ENCODE measurements at places on chromosomes 1 and 21.

- no peak for DNase-seq
Observed at GRCh38 chr21:29053011-29053553, 20.4 kb downstream of the CCT8 start.

DNA sequence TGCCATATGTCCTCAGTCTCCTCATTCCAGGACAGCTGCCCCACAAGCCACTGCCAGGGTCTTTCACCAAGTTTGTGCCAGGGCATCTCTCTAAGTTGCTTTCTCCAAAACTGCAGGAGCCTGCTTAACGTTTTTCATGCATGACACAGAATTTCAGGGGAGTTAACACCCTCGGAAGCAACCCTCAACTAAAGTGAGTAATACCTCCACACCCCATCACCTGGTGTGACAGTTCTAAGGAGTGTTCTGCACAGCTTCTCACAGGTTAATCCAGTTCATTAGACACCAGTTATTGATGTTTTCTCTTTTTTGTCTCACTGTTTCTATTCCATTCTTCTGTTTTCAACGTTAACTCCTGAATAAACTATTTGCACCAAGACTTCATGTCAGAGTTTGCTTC lies 115.0 kb downstream of the BACH1 start:
- no peak for DNase-seq

GRCh38 chr1:58765441-58765840 lies 18.4 kb downstream of the JUN start:
- DNase-seq: no peak

- DNase-seq: no peak
Observed at GRCh38 chr1:25435397-25436108, 4.9 kb downstream of the MACO1 start.

- no peak for DNase-seq
Observed at GRCh38 chr1:53299233-53299632, 28.6 kb downstream of the LRP8 start.

GRCh38 chr1:61993331-61993961 lies 201.2 kb upstream of the L1TD1 start:
- no peak for DNase-seq

GRCh38 chr1:161921990-161922389 lies 101.7 kb downstream of the OLFML2B start:
- DNase-seq: no peak

DNA sequence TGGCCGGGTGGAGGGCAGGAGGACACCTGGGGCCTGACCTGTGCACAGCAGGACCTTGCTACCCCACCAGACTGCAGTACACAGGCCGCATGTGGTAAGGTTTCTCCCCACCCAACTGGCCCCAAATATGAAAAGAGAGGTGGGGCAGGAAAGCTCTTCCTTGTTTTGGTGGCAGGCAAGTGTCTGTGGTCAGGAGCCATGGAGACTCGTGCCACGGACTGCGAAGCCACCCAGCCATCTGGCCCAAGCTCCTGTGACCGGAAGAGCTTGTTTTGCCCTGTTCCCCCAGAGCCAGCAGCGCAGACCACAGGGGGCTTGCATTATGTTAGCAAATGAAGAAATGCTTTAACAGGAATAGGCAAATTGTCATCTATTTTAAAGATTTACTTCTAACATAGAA lies 54.9 kb downstream of the OLIG1 start:
- DNase-seq: no peak

DNA sequence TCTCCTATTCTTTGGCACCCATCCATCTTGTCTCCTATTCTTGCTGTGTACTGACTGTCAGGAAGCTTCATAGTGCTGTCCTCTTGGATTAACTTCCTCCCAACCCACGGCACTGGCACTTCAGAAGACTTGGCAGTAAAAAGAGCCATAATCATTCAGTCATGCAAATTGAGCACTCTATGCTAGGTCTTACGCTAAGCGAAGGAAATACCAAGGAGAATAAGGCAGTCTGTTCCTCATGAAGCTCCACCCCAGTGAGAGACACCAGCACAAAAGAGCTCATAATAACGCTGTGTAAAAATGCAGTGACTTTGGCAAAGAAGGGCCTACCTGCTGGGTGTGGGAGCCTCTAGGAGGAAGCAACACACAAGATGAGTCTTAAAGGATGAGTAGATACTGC lies 67.1 kb downstream of the GFI1 start:
- no peak for DNase-seq

DNA sequence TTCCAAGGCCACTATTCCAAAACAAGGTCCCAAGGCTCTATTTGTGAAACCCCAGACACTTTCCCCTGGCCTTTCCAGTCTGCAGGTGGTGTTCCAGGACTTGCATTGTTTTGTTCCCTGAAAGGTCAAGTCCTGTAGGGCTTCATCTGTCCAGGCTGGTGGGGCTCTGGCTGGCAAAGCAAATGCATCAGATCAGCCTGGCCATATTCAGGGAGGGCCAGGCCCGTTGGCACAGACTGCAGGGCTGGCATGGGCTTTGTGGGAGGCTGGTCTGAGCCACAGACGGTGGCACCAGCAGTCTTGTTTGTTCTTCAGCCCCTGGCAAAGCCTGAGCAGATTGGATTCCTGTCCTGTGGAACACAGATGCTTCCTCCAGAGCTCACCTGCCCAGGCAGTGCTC lies 93.0 kb downstream of the SPATA46 start:
- no peak for DNase-seq

DNA sequence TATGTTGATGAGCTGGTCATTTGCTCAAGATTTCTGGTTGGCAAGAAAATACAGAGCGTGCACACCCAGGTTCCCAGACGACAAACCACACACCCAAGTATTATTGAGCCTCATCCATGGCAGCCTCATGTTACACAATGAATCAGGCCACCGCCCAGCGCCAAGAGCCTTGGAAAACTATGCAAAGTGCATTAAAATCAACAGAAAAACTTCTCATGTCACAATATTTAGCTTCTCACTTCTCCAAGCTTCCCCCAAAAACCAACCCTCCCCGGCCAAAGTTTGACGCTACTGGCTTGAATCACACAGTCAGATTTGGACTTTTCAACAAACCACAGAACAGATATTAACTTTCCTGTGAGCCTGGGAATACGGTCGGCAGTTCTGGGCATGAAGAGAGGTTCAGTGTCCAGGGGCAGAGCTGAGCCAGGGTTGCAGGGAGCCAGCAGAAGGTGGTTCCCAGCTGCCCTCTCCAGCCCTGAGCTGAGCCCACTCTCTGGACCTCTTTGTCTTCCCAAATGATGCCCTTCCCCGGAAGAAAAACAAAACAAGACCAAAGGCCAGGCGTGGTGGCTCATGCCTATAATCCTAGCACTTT lies 71.1 kb downstream of the SETD4 start:
- DNase-seq: no peak

DNA sequence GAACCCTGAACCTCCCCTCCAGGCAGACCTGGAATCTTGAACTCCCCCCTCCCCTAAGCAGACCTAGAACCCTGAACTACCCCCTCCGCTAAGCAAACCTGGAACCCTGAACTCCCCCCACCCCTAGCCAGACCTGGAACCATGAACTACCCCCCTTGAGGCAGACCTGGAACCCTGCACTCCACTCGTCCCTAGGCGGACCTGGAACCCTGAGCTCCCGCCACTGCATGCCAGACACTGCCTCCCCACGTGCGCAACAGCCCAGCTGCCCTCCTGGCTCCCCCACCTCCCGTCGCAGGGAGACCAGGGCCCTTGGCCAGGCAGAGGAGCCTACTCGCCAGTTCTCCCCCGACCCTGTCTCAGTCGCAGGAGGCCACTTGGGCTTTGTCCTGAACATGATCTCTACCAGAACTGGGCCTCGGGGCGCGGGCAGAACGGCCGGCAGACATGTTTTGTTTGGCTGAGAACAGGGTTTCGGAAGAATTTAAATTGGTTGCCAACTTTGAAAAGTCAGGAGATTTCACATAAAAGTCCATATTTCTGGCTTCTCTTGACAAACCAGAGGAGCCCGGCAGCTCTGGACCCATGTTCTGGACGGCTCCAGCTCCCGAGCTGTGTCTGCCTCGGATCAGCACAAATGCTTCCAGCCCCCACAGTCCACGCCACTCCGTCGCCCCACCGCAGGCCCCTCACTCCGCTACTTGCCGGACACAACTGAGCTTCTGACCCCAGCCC lies 9.2 kb upstream of the PLEKHG5 start:
- DNase-seq: no peak

DNA sequence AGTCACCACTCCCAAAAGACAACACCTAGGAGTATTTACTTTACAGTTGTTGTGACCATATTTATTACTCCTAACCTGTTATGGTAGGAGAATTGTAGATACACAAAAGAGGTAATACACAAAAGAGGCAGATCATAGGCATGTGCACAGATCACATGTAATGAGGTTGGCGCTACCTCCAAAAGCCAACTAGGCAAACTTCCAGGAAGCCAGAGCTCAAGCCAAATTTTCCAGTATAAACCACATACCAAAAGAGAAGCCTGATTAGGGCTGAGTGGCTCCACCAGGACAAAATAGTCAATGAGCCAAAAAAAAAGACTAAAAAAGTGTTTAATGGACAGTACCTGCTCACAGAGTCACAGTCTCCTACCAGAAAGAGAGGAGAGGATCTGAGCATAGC lies 195.0 kb upstream of the PBX1 start:
- no peak for DNase-seq

DNA sequence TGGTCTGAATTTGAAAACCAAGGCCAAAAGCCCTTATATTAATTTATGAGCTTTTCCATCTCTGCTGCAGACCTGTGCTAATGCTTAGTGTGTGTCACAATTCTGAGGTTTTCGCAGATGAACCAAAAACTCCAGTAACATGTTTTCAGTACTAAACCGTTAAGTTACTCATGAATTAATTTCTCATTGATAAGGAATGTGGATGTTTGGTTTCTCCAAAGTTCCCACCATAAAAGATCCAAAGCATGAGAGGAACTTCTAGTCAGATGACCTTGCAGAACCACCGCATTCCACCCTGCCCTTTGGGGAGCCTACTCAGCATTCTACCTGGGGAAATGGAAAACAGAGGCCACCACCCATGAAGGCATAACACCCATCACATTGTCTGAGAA lies 7.5 kb upstream of the LEPR start:
- no peak for DNase-seq

DNA sequence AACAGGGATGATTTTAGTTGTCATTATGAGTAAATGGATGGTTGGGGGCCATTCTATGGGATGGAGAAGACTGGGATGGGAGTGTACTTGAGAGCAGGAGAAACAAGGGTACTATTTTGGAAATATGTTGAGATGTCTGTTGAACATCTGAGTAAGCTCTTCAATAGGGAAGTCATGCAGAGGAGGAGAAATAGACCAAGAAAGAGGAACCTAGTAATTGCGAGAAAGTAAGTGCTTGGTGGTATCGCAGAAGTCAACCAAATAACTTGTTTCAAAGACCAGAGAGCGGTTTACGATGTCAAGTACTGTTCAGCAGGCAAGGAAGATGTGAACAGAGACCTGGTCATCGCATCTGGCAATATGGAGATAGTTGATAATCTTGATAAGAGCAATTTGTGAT lies 22.4 kb upstream of the CHRM3 start:
- no peak for DNase-seq

DNA sequence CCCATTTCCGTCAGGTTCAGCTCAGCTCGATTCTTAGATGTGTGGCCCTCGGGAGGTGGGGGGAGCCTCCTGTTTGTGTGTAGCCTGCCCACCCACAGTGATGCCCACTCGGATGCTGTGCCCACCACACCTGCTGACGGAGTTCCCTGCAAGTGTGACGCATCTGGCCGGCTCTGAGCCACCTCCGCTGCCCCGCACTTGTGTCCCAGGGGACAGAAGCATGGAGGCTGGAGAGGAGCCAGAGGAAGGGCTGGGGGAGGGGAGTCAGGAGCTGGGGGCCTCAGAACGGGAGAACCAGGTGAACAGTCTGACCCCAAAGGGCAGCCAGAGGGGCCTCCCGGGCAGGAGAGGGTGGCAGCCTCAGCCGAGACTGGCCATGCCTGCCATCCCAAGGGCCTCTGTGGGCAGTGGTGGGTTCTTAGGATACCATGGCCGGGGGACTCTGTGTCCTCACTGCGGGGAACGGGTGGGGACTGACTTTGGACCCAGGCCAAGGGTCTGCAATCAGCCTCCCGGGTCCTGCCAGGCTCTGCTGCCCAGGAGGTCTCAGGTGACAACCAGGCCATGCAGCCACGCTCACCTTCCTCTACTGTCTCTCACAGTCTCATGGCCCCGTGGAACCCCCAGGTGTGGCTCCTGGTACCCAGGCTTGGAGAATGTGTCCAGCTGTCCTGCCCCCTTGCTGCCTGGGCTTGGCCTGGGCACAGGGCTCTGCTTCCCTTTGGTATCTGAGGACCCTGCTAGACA lies 267.2 kb upstream of the VAMP3 start:
- DNase-seq: no peak

- no peak for DNase-seq
Observed at GRCh38 chr21:17536381-17536780, 23.5 kb downstream of the CXADR start.

DNA sequence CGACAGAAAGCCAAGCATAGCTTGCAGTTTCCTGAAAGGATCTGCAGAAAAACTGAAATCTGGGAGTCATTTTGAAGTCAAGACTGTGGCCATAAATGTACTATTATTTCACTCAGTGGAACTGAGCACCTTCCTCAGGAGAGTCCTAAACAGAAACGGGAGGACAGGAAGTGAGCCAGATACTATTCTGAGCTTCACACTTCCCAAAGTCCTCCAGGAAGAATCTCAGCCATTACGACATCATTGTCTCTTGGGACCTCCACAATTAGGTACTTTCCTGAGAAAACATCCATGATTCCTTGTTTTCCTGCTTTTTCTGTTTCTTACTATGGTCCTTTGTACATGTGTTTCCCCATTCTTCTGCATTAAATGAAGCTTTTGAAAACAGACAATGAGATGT lies 299.2 kb upstream of the USP25 start:
- DNase-seq: no peak

DNA sequence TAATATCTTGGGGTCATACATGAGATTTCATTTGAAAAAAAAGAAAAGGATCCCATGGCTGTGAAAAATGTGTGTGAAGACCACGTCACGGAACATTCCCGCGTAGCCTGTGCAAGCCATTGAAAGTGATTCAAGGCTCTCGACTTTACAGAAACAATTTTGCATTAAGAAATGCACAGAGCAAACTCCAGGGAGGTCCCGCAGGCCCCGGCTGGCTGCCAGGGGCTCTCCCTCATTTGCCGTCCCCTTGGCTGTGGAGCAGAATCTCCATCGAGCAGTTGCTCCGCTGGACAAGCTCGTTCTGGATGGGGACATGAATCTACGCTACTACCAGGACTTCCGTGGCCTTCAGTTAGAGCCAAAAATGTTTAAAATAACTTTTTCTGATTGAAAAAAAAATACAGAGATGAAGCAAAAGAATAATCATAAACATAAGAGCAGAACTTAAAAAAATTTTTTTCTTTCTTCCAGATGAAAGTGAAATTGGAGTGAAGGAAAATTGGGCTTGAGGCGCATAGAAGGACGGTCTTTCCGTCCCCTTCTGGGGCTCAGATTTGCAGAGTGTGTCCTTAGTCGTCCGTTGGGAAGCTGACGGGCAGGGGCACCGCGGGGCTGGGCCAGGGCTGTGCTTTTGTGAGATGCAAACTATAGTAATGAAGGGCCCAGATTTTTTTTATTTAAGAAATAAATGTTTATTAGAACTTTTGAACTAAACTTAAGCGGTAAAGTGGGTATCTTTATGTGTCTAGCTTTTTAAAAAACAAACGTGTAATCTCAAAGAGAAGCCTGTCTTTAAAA lies 68.1 kb upstream of the ARHGEF16 start:
- no peak for DNase-seq
